ENCODE measurements at places on chromosomes 13 and 19.

DNA sequence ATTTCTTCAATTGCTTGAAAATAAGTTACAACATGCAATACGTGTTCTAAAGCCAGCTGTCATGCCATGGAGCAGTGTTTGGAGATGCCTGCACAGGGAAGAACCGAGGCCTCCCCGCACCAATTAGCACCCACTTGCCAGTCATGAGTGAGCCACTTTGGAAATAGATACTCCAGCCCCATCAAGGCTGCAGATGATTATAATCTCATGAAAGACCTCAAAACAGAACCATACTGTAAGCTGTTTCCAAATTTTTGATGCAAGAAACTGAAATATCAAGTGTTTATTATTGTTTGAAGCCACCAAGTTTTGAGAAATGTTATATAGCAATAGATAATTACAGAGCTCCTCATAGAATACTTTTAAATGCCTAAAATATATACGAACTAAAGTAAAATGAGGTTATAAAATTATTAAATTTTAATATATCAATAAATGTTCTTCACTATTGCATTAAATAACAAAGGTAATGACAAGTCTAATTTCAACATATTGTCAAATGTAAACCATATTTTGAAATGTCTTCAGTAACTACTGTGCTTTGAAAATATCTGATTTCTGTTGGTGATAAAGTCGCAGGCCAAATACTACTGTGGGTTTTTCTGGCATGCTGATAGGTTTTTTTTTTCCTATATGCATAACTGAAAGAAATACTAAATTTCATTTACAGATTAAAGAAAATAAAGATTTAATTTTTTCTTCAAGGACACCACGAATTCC is 43.0 kb downstream of the DIAPH3 start:
- no peak for DNase-seq

DNA sequence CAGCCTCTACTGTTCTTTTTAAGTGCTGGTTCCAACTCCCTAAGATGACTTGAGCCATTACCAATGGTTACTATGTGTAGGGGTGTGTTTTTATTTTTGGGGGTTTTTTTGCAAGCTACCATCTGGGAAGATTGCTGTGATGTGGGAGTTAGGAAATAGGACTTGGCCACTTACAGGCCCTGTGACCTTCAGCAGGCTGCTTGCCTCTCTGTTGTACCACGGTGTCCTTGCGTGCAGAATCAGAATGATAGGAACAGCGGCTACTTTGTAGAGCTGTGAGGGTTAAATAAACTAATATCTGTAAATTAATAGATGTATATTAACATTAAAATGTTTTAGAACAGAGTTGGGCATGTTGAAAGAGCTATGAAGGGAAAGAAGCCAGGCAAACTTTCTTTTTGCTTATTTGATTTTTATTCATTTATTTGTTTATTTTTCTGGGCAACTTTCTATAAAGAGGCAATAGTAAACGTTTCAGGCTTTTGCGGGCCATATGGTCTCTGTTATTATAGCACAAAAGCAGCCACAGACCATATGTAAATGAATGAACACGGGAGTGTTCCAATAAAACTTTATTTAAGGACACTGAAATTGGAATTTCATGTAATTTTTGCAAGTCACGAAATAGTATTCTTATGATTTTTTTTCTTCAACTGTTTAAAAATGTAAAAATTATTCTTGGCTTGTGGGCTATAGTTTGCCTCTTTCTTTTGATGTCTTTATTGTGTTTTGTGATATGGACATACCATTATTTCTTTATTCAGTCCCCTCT is 26.4 kb upstream of the EHD2 start:
- no peak for DNase-seq

GRCh38 chr19:47176627-47177090 is 46.0 kb downstream of the SAE1 start:
- DNase-seq = no peak

GRCh38 chr19:18987456-18987855 is 45.9 kb downstream of the SUGP2 start:
- DNase-seq = no peak

GRCh38 chr13:37788346-37788745 is 81.2 kb downstream of the TRPC4 start:
- no peak for DNase-seq

DNA sequence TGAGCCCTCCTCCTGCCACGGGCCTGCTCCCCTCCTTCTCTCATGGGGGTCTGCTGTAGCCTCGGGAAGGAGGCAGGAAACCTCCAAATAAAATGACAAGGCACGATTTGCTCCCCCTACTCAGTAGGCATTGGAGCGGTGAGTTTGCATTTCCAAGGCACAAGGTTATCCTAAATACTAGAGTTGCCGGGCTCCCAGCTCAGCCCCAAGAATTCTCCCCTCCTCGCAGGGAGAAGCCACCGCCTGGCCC is 1.5 kb downstream of the CEBPA start:
- DNase-seq = no peak

GRCh38 chr13:36736119-36736726 is 62.4 kb downstream of the SERTM1 start:
- no peak for DNase-seq

- no peak for DNase-seq
Observed at GRCh38 chr19:29812080-29812880, 489 bp downstream of the CCNE1 start.

DNA sequence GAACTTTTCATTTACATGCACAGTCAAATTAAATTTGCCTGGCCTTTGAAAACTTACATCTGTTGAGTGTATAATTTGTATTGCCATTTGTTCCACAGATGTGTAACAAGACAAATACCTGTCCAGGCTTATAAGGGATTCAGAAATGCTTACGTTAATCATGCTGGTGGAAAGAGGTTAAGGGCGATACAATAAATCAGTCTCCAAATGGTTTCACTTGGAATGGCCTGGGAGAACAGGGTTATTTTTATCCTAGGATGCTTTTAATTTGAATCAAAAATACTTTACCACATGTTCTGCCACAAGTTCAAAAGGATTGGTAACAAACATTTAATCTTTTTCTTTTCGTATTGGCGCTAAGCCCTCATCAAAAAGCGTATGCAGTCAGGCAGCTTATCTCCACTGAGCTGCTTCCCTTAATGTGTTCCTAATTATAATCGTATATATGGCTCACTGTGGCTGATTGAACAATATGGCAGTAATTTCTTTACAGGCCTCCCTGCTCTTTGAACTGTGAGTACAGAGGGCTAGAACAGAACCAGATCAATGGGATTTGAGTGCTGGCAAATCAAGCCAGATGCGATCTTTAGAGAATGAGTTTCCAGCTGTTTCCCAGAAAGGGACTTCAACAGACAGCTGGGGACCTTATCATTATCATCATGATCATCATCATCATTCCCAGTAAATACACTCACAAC is 425.7 kb downstream of the SPRY2 start:
- DNase-seq = no peak

DNA sequence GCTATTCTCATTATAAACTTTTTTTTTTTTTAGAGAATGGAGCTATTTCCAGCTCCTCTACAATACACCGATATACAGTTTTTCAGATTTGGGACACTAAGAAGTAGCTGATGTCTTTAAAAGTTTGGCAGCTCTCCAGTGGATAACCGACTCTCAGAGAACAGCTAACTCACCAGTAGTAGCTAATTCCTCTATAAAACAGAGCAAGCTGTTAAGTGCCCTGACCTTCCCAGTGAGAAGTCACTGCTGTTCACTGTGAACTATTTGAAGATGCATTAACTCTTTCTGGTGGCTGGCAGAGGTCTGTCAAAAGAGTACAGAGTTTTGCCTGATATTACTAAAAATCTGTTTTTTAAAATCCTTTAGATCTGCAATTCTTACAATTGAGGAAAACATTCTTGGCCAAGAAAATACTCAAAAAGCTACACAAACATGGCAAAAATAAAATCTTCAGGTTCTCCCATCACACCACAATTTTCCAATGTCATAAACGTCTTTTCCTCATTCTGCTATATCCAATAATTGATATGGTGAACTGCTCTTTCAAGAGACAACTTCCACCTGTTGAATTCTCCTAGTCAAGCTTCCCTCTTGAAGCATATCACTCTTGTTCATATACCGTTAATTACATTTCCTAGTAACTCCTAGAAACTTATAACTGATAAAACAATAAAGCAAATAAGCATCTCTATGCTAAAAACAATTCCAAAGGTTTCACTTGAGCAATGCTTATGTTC is 44.2 kb downstream of the TBC1D4 start:
- no peak for DNase-seq

GRCh38 chr13:29883941-29884518 is 33.6 kb upstream of the UBL3 start:
- no peak for DNase-seq

DNA sequence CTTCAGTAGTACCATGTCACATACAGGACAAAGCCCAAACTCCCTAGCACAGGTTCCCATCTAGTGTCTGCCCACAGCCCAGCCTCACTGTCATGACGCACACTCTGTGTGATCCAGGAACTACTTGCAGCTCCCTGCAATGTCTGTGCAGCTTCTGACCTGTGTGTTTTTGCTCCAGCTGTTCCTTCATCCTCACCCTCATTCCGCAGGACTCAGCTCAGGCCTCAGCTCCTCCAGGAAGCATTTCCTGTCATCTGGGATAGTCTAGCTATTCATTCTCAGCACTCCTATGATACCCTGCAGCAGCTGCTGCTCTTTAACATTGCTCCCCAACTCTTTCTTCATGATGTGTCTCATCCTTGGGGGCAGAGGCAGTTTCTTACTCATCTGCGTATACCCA is 56.1 kb downstream of the ENOX1 start:
- no peak for DNase-seq

DNA sequence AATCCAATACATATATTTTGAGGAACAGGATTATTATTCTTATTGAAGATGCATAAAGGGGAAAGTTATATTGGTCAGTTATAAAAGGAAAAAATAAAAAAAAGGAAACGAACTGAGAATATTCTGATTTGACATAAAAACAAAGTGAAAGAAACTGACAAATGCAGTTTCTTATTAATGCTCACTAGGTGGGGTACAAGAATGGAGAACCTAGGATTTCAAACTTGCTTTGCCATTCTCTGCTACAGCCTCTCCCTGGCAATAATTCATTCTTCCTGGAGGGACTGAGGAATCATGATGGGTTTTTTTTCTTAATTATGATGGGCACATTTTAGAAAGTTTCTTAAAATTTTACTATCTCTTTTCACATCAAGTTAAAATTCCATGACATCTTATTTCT is 154.9 kb downstream of the PCDH9 start:
- DNase-seq = peak; percentile 33

DNA sequence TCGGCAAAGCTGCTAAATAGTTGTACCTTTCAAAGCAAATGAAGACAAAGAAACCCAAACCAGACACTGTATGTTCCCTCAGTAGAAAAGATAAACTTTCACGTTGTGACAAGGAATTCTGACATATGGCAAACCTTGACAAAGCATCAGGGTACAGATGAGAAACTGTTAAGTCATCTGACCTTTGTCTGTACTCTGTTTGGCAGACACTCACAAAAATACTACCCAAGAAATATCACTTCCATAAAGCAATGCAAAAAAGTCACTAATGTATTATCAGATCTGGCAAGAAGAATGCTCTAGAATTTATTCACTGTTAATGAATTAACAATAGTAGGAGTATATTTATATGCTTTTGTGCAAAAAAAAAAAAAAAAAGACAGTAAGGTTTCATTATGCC is 843.7 kb downstream of the DIAPH3 start:
- no peak for DNase-seq

DNA sequence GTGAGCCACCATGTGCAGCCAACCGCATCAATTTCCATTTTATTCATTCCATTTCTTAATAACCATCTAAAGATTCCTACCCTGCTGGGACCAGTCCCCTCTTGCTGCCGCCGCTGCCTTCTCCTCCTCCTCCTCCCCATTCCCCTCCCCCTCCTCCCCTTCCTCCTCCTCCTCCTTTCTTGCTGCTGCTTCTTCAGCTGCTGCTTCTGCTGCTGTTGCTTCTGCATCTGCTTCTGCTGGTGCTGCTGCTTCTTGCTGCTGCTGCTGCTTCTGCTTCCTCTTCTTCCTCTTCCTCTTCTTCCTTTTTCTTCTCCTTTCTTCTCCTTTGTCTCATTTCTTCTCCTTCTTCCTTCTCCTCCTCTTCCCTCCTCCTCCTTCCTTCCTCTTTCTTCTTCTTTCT is 20.0 kb upstream of the SPRYD7 start:
- no peak for DNase-seq

DNA sequence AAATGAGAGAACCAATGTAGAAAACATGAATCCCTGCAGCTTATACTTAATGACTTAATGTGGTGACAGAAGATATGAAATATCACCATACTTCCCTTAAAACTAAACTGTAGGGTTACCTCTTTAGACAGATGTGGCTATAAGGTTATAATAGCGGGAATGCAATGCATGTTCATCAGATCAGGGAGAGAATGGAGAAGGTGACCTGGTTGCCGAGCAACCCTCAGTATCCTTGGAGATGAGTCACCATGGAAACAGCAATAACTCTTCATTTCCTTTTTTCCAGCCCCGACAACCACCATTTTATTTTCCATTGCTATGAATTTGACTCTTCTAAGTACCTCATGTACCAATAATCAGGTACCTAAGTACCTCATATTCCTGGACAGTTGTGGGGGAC is 28.0 kb upstream of the ZNF835 start:
- DNase-seq = no peak

DNA sequence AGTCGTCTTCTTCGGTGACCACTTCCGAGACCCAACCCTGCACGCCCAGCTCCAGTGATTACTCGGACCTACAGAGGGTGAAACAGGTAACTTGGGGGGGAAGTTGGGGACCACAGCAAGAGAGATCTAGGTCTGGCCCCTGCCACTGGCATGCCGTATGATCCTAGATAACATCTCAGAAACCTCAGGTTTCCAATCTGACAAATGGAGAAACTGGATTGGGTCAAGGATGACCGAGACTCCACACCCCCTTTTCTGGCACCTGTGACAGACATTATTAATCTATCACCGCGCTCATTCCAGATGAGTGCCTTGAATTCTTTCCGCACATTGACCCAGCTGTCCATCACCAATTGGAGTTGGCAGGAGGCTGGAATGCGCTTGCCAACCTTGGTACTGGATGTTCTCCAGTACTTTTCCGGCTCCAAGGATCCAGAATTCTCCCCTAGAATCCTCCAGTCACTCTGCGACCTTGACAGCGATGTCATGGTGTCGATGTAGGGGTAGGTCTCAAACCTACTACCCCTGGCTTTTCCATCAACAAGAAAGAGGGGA is 17.4 kb downstream of the VASP start:
- no peak for DNase-seq

- no peak for DNase-seq
Observed at GRCh38 chr13:114225610-114226009, 9.1 kb upstream of the CDC16 start.

Data from hematopoietic multipotent progenitor cell (in vitro differentiated cells).